ENCODE measurements at places on chromosomes 1 and 21.

GRCh38 chr1:86551305-86551704 lies 4.4 kb downstream of the CLCA4 start:
- peak; percentile 5 for DNase-seq

GRCh38 chr1:157724537-157725220 lies 24.1 kb upstream of the FCRL3 start:
- DNase-seq = no peak

DNA sequence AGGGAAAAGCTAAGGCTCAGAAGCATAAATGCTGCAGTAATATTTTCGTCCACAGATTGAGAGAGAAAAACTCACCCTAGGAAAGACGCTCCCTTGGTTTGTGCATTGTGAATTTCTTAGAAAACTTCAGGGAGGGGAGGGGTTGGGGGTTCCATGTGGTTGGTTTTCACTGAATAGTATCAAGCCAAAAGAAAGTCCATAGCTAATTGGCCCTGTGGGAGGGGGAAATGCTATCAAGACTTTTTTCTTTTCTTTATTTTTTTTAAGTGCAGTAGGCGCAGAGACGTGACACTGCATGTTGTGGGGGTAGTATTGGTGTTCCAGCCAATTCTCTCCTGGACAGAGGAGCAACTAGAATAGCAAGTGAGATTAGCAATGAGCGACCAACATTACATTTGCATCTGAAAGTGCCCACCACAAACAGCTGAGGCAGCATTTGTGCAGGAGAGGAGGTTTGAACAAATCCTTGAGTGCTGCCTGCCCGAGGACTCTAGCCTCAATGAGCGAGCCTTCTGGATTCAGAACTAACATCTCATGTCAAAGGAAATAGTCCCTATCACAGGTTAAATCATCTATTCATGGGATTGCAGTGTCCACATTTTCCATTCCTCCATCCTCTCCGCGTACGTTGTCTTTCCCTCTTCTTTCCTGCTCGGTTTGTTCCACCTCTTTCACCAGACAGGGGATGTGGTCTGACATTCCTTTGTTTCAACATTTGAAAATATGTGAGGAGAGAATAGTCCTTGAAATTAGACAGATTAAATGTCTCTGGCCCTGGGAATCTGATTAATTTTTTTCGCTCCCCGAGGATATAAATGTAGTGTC lies 118.0 kb upstream of the MARK1 start:
- DNase-seq = no peak

DNA sequence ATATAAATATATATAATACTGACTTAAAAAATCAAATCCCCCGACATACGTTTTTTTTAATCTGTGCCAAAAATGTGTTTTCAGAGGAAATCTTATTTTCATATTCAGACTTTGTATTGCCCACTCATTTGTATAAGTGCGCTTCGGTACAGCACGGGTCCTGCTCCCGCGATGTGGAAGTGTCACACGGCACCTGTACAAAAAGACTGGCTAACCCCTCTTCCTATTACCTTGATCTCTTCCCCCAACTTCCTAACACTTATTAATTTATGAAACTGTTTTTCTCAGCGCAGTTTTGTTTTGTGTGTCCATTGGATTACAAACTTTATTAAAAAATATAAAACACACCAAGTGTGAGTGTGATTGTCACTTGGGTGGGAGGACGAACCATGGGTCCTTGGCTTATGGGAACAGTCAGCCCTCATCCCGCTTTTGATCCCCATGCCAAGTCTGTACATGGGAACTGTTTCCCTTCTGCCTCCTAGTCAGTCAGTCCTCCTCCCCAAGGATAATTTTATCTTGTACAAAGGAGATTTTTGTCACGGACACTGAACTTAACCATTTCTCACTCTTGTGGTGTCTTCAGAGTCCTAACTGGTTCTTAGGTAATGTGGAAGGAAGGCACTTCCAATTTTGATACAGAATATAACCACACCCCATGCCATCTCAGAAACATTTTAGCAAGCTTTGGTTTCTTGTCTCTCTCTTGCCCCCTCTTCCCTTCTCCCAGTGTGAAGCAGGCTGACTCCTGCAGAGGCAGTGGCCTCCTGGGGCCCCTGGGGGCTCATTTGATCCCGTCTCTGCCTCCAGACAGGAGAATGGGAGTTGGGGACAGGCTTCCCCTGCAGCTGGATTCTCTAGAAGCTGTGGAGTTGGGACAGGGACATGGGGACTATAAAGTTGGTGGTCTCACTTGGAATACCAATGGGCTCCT lies 35.5 kb downstream of the ZBTB17 start:
- no peak for DNase-seq

DNA sequence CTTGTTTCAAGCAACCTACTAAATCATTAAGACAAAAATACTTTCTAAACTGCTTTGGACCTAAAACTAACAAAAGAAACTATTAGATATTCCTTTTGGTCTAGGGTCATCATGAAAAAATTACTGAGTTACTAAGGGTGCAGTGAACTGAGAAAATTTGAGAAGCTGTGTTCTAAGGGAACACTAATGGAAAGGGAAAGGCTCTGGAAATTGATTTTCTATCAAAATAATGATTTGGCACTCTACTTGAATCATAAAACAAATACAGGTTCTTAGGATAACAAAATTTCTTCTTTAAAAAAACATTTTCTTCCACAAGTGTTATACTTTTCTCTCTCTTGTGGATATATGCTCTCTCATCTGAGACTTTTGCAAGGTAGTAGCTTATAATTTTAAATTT lies 213.5 kb downstream of the DNAH14 start:
- no peak for DNase-seq
